Activated CD8-positive, alpha-beta T cell treated with anti-CD3 and anti-CD28 coated beads for 36 hours (primary cell): ENCODE measurements at places on chromosomes 12 and 14. TPM values are rescaled to one million over a fixed set of nuclear protein-coding genes. Genes with fewer than 3 reads are reported as not detected.

GRCh38 chr14:54715239-54715638 lies 148.3 kb downstream of the SAMD4A start:
- peaks cover 11% of the 10 kb centered on the region for H3K36me3 ChIP-seq
- no peak for DNase-seq
- no peak overlapping the region for H3K4me3 ChIP-seq
- H3K27ac ChIP-seq = no peak overlapping the region
- peaks cover 18% of the 10 kb centered on the region for H3K4me1 ChIP-seq

DNA sequence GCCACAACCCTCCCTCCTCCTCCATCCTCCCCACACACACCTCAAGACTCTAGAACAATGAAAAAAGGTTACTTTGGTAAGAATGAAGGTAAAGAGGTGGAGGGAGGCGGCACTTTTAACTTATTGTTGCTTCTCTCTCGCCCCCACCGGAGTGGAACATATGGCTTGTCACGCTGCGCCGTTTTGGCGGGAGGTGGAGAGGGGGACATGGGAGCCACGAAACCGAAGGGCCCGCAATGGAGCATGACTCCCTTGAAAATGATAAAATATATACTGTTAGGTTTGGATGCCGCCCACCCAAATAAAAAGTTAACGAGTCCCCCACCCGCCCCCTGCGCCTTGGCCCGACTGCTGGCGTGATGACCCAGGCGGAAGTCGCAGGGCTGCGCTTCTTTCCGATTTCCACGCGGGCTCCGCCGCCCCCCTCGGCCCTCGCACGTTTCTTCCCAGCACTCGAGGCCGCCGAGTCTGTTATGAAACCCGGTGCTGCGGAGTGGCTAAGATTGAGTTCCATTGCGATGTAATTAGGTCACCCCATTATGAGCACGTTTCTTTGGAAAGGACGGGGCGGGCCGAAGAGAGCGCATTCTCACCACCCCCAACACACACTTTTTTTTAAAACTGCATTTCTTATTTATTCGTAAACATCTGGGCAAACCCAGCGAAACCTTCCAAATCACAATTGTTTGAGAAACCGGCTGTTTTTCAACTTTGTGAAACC lies 1.4 kb upstream of the ZFP36L1 start:
- peak overlapping the region; percentile 88 for H3K4me3 ChIP-seq
- H3K27me3 ChIP-seq = no peaks in the 10 kb centered on the region
- DNase-seq = peak; percentile 89
- H3K4me1 ChIP-seq = peaks cover 37% of the 10 kb centered on the region

GRCh38 chr12:60391051-60391450 lies 795.2 kb downstream of the SLC16A7 start:
- H3K36me3 ChIP-seq = no peaks in the 10 kb centered on the region
- H3K27me3 ChIP-seq = no peaks in the 10 kb centered on the region
- no peaks in the 10 kb centered on the region for H3K4me1 ChIP-seq

GRCh38 chr12:92945659-92946220 lies 16.6 kb upstream of the EEA1 start:
- H3K27me3 ChIP-seq = no peaks in the 10 kb centered on the region
- no peak overlapping the region for H3K4me3 ChIP-seq
- H3K27ac ChIP-seq = no peak overlapping the region
- no peak for DNase-seq

The ANKS1B gene
- total RNA-seq = not detected

The HAL gene
- total RNA-seq = 0.25 TPM

The TAC3 gene
- total RNA-seq = 0.34 TPM
